ENCODE measurements at places on chromosomes 6 and 20.

DNA sequence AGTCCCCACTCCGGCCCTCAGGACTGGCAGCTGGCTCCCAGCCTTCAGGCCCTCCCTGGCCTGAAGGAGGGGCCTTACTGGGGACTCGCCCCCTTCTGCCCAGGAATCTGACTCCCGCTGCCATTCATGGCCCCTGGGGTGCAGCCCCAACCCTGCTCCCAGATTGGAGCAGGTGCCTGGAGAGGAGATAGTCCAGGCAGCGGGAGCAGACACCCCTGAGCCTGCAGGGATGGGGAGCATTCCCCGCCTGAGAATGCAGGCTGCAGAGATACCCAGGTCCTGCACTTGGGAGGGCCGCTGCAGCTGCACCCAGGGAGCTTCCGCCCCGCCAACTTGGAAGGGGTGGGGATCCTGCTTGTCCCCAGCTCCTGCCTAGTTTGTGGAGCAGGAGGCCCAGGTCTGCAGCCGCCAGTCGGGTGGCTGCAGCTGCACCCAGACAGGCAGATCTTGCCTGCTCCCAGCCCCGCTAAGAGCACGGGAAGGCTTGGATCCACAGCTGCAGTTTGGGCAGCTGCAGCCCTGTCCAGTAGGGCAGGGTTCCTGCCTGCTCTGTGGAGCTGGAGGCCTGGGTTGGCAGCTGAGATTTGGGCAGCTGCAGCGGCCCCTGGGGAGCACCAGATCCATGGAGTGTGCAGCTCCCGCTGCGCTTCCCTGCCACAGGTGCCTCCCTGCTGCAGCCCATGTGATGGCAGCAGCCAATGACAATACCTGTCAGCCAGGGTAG lies 5.2 kb downstream of the GTSF1L start:
- no peak for DNase-seq

- DNase-seq = no peak
Observed at GRCh38 chr6:35945650-35946025, 24.7 kb upstream of the SRPK1 start.

GRCh38 chr20:36951979-36952738 lies 651 bp upstream of the SAMHD1 start:
- DNase-seq = no peak

DNA sequence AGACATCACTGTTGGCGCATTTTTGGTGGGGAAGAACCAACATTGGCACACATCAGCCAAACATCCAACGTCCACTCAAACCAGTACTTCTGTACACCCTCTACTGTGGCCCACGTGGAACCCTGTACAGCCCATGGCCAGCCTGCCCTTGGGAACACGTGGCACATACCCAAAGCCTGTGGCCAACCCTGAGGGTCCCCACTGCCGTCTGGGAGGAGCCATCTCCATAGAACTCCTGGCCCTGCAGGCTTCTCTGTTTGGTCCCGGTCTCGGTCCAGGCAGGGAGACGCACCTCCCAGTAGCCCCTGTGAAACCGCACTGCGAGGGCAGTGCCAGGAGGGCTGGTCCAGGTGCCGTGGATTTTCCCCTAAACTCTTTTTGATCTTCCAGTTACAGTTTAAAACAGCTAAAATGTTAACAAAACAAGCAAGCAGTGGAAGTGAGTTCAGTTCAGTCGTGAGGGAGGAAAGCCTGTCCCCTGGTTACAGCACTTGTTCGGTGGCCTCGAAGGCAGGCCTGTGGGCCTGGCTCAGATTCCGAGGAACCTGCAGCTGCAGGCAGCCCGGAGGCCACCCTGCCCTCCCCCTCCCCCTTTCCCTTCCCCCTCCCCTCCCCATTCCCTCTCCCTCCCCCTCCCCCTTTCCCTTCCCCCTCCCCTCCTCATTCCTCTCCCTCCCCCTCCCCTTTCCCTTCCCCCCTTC lies 233.7 kb downstream of the DLL1 start:
- no peak for DNase-seq

DNA sequence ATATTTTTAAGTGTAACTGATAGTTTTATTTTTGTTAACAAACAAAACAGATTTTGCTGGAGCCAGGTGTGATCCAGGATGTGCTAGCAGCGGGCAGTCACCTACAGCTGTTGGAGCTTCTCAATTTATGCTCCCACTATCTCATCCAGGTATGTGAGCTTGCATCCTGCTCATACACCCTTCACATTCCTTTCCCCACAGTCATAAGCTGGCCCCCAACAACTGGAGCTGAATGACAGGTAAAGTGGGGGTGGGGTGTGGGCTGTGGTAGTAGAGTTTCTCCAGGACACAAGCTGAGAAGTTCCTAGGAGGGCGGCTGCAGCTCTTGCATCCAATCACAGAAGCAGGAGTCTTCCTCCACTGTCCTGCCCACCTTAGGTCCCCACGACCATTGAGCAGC lies 140.1 kb downstream of the KLHL32 start:
- DNase-seq = no peak

- DNase-seq = no peak
Observed at GRCh38 chr6:144334150-144334708, 49.1 kb downstream of the UTRN start.

DNA sequence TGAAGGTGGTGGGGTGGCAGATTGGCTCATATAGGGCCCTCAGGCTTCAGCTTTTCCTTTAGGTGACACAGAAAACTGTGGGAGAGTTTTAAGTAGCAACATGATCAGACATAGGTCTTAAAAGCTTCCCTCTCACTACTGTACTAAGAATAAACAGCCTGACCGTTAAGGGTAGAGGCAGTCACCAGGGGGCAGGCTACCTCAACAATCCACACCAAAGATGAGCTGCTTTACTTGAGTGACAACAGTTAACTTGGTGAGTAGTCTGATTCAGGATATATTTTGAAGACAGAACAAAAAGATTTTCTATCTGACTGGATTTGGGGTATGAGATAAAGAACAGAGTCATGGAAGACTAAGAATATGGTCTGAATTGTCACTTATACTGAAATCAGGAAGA lies 193.1 kb upstream of the SHLD1 start:
- DNase-seq = no peak

All from skin of body (tissue), 3 donors.